Activated T-cell treated with anti-CD3 and anti-CD28 coated beads, Interleukin-2, amount 50 U/mL, for 72 hours (primary cell): ENCODE measurements at places on chromosomes 1 and 21. TPM values are rescaled to one million over a fixed set of nuclear protein-coding genes. Genes with fewer than 3 reads are reported as not detected.

Gene KRTAP20-2
- not detected for total RNA-seq

Gene DYNLT5
- not detected for total RNA-seq

DNA sequence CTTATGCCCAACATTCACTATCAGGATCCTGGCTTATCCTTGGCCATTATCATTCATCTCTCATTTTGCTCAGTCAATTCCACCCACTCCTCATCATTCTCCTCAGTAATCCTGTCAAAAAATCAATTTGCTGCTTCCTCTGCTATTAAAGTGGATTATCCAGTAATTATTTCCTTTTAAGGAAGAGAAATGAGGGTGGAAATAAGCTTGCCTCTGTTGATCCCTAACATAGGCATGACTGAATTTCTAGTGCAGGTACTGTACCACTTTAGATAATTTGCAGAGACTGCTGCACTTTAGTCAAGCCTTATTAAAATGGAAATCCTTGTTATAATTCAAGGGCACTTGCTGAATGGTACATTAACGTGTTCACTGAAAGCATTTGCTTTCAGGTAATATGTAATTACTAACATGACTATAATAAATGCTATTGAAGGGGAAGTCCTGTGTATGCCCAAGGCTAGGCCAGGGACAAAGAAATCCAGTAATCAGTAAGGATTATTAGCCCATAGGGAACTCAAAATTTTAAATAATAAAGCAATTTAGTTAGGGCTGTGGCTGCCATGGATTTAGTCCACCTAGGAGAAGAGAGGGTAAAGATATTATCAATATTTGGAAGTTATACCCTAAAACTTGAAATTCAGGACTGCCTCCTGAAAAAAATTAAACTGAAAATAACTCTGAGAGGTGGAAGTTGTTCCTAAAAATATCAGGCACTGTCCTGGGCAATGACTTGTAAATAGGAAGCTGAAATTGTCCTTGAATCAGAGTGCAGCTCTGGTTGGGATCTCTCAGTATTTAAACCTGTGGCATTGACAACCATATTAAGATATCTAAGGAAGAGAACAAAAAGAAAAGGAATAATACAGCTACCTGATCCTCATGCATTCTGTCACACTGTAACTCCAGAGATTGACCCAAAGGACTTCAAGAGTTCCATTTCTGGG lies 43.4 kb downstream of the RGS2 start:
- DNase-seq, result no peak

Gene IGSF5
- not detected for total RNA-seq

GRCh38 chr1:235351898-235352297 lies 15.3 kb upstream of the TBCE start:
- no peak for DNase-seq
